Subcutaneous adipose tissue (tissue), 4 donors: ENCODE measurements at places on chromosomes 2 and 18. TPM values are rescaled to one million over a fixed set of nuclear protein-coding genes. Genes with fewer than 3 reads are reported as not detected.

The SAG gene
- not detected for total RNA-seq

The ADAM23 gene
- total RNA-seq = 0.19 TPM

The RGPD4 gene
- not detected for total RNA-seq

The KIF1A gene
- not detected for total RNA-seq
